Activated naive CD4-positive, alpha-beta T cell treated with Interleukin-2 at 50 U/mL for 16 hours (primary cell): ENCODE measurements at places on chromosomes 2 and 18.

- DNase-seq = no peak
Measured at GRCh38 chr2:173997269-173997668, 32.1 kb upstream of the SP3 start.

DNA sequence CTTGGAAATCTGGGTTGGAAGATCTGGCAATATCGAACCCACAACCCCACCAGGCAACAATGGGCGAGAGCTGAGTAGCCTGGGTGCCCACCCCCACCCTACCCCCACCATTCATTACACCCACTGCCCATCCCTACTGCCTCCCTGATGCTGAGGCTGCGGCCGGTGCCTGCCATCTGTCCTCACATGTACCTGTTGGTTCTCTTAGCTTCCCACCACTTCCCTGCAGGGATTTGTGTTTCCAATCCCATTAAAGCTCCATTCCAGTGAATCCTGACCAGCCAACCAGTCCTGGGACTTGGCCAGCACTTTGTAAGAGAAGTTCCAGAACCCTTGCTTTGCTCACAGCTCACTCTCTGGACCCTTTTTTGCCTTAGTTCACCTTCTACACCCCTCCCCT is 163.0 kb upstream of the SH3BP4 start:
- DNase-seq = no peak

GRCh38 chr2:172607379-172607928 is 51.6 kb downstream of the PDK1 start:
- DNase-seq = no peak

DNA sequence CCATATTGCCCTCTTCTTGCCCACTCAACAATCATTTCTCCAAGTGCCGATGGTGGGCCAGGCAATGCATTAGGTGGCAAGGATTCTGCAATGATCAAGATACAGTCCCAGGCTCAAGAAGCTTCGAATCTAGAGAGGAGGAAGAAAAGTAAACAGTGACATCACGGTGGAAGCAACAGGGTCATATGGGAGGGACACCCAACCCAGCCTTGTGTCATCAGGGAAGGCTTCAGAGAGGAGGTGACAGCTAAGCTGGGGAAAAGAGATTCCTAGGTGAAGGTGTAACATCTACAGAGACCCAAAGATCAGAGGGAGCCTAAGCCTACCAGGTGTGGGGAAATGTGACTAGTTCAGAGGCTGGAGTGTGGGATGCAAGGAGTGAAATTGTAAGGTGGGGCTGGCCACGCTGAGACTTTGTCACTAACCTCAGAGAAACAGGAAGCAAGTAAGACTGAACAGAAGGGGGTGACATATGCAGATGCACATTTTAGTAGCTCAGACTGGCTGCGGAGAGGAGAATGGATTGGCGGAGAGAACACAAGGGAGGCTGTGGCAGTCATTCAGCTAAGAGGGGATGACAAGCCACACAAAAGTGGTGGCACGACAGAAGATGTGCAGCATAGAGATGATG is 104.9 kb downstream of the ANKRD44 start:
- peak; percentile 69 for DNase-seq

- no peak for DNase-seq
Measured at GRCh38 chr2:51633073-51633472, 601.1 kb upstream of the NRXN1 start.

DNA sequence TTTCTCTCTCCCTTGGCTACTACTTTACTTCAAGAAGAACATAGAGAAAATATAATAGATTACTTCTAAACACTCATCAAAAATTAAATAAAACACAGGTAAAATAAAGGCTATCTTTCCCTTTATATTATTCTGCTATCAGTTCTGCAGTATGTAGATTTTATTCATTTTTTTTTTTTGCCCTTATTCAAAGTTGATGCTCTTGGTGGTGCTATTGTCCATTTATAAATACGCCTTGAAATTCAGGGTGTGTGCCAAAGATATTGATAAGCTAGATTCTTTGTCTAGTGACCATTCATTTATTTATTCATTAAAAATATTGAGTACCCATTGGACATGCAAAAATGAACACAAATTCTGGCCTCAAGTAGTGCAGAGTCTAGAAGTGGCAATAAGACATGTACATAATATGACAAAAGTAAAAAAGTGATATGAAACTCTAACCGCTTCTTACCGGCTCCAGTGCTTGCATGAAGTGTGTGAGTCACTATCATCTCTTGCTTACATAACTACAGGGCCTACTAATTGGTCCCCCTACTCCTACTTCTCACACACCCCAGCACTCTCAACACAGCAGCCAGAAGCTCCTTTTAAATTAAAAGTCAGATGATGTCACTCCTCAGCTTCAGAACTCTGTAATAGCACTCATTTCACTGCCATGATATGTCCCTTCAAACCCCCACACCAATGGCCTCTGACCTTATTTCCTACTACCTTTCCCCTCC is 208.3 kb upstream of the FANCL start:
- no peak for DNase-seq
